Mesothelial cell of epicardium (in vitro differentiated cells): ENCODE measurements at places on chromosomes 1 and 21. TPM values are rescaled to one million over a fixed set of nuclear protein-coding genes. Genes with fewer than 3 reads are reported as not detected.

DNA sequence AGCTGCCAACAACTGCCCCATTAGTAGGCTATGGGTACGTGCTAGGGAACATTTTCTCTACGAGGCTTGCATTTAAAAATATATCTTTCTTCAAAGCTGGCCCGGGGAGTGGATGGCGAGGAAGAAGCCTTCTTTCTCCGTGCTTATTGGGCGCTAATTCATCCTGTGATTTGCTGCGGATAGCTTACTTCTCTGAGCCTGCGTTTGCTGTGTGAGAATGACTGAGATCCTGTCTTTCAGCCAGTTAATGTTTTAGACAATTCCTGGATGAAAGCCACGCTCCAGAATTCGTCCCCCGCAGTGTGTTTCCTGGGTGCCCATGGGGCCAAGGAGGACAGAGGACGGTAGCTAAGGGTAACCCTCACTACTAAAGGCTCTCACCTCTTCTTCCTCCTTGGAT lies 57.8 kb upstream of the TARBP1 start:
- no peaks in the 10 kb centered on the region for H3K36me3 ChIP-seq
- no peak for DNase-seq
- no peak overlapping the region for H3K4me3 ChIP-seq
- H3K27me3 ChIP-seq: no peaks in the 10 kb centered on the region
- H3K27ac ChIP-seq: peak overlapping the region; percentile 50

DNA sequence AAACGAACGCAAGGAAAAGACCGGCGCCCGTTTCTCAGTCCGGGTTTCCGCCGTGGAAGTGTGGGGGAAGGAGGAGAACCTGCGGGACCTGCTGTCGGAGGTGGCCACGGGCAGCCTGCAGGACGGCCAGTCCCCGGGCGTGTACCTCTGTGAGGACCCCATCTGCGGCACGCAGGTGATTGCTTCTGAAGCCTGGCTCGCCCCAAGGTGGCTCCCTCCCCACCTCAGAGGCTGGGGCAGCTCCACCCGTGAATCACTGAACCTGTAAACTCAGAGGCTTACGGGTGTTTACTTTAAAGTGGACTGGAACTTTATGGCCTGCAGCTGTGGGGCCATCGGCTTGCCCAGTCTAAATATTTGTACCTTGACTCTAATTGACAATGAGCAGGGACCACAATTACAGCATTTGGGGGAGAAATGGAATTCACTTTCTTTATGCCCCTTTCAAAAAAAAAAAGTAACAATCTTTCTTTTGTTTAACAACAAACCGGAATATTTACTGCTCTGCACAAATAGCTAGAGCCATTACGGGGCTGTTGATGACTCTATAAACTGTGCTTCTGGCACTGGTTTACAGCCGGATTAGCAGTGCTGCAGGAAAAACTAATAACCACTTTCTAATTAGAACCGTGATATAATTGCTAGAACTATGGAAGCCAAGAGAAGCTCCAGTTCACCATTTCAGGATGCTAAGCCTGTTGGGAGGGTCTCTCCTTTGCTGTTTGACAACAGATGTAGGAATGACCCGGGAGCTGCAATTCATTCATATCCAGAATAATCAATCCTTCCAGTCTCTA lies 454.8 kb downstream of the KIF26B start:
- peaks cover 22% of the 10 kb centered on the region for H3K4me1 ChIP-seq
- no peak overlapping the region for H3K27ac ChIP-seq
- H3K36me3 ChIP-seq: peaks cover 14% of the 10 kb centered on the region
- peaks cover 10% of the 10 kb centered on the region for H3K27me3 ChIP-seq
- H3K4me3 ChIP-seq: no peak overlapping the region
- no peak for DNase-seq

- H3K27ac ChIP-seq: no peak overlapping the region
- H3K4me3 ChIP-seq: no peak overlapping the region
- no peaks in the 10 kb centered on the region for H3K36me3 ChIP-seq
- peaks cover 2% of the 10 kb centered on the region for H3K4me1 ChIP-seq
Measured at GRCh38 chr1:51305371-51305823, 25.0 kb downstream of the TTC39A start.

GRCh38 chr1:11610629-11611180 lies 43.5 kb downstream of the FBXO2 start:
- H3K4me3 ChIP-seq: no peak overlapping the region
- H3K36me3 ChIP-seq: no peaks in the 10 kb centered on the region
- H3K27ac ChIP-seq: no peak overlapping the region
- no peaks in the 10 kb centered on the region for H3K4me1 ChIP-seq
- no peak for DNase-seq
- peaks cover 37% of the 10 kb centered on the region for H3K27me3 ChIP-seq

DNA sequence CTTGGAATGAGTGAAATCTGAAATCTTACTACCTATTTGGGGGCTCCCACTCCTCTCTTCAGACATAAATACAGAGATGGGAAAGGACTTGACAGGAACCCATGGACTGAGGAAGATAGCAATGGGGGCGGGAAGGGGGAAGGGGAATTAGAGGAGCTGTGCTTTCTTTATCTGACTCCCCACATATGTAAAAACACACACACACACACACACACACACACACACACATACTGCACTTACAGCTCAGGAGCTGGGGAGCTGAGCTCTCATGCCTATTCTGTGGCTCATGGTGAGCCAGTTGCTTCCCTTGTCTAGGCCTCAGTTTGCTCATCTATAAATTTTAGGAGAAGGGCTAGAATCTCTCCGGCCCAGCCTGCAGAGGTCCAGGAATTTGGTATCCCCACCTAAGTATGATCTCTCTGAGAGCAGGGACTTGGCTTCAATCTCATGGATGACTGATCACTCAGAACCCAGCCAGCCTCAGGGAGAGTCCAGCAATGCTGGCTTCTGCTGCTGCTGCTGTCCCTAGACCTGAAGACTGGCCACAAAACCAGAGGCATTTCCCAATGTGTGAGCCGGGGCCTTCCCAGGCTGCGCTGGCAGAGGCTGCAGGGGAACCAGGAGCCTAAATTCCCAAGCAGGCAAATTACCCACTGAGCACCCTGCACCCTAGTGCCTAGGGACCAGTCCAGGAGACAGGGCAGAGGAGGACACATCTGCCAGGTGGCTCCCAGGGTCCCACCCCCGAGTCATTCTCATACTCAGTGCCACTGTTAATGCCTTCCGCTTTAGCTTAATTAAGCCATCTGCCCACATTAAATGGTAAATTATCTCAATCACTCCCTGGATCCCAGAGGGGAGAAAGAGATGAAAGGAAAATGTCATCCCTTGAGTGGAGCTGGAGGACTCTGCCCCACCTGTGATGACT lies 57.5 kb upstream of the RBM15 start:
- no peaks in the 10 kb centered on the region for H3K36me3 ChIP-seq
- H3K4me3 ChIP-seq: no peak overlapping the region
- H3K27me3 ChIP-seq: peaks cover 21% of the 10 kb centered on the region
- no peaks in the 10 kb centered on the region for H3K4me1 ChIP-seq
- DNase-seq: no peak
- H3K27ac ChIP-seq: no peak overlapping the region

- H3K36me3 ChIP-seq: peaks cover 19% of the 10 kb centered on the region
- no peak overlapping the region for H3K27ac ChIP-seq
- H3K4me1 ChIP-seq: peaks cover 14% of the 10 kb centered on the region
Measured at GRCh38 chr21:31667639-31668038, 8.1 kb downstream of the SOD1 start.

GRCh38 chr1:205434738-205435137 lies 12.9 kb upstream of the LEMD1 start:
- DNase-seq: no peak
- no peak overlapping the region for H3K27ac ChIP-seq
- no peak overlapping the region for H3K4me3 ChIP-seq
- peaks cover 28% of the 10 kb centered on the region for H3K4me1 ChIP-seq

DNA sequence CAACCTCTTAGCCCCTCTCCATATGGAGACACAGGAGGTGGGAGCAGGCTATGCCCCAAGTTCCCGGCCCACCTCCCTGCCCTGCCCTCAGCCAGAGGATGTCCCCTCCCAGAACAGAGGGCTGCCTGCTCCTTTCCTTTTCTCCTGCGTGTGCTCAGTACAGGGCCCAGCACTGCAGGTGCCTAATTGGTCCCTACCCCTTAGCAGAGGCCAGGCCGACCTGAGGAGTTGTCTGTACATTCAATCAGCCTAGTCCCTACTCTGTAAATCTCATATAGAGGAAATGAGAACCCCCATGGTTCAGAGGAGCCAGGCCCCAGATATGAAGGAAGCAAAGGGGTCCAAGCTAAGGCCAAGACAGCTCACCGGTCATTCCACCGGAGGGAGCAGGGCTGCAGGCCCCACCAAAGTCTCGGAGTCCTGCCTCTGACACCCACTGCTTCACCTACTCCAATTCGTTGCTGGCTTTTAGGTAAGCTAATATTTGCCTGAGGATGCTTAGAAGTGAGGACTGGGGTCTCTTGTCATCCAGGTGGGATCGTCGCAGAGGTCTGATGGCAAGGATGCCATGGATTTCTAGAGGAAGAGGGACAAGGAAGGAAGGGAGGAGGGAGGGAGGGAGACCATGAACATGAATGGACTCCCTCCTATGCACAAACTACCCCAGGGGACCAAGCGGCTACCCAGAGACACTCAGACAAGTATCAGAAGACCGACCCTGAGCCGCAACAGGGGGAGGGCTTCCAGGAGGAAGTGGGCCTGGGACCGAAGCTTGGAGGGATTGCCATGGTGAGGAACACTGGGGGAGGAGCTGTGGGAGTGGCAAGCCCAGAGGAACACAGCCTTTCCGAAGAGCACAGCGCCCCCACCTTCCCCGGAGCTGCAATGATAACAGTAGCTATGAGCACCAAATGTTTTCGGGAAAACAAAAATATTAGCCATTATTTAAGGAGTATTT lies 30.4 kb upstream of the FOXO6 start:
- no peak for DNase-seq
- no peak overlapping the region for H3K4me3 ChIP-seq
- no peaks in the 10 kb centered on the region for H3K27me3 ChIP-seq
- H3K36me3 ChIP-seq: no peaks in the 10 kb centered on the region

DNA sequence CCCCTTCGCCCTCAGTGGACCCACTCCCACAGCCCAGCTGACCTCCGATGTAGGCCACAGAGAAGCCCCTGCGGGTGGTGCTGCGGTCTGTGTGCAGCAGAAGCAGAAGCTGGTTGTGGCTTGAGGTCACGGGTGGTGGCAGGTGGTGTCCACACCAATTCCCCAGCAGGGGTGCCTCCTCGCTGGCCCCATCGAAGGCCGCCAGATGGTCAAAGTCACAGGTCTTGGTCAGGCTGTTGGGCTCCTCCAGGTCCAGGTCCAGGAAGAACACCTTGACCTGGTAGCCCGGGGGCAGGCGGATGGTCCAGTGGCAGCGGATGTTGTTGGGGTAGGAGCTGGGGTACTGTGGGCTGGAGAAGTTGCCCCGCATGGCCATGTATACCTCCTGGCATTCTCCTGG lies 13.1 kb downstream of the CDCP2 start:
- H3K27me3 ChIP-seq: no peaks in the 10 kb centered on the region
- no peak overlapping the region for H3K4me3 ChIP-seq
- no peaks in the 10 kb centered on the region for H3K36me3 ChIP-seq
- peaks cover 36% of the 10 kb centered on the region for H3K4me1 ChIP-seq
- no peak overlapping the region for H3K27ac ChIP-seq

GRCh38 chr1:9128520-9129265 lies at the start of gene GPR157:
GPR157 (minus strand) TSS chr1:9129102; CDS start chr1:9129027, 75 bp downstream.
- H3K27me3 ChIP-seq: no peaks in the 10 kb centered on the region
- H3K4me1 ChIP-seq: peaks cover 19% of the 10 kb centered on the region
- peak; percentile 54 for DNase-seq
- peaks cover 4% of the 10 kb centered on the region for H3K36me3 ChIP-seq

DNA sequence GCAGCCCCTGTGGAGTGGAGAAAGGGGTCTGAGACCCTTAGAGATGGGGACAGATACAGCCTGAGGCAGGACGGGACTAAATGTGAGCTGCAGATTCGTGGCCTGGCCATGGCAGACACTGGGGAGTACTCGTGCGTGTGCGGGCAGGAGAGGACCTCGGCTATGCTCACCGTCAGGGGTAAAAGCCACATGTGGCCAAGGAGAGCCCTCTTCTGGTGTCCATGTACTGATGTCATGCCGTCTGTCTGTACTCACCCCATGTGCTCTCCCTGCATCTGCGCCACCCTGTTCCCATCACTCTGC lies 84.7 kb downstream of the OBSCN start:
- DNase-seq: no peak
- no peak overlapping the region for H3K4me3 ChIP-seq
- H3K27ac ChIP-seq: no peak overlapping the region
- H3K27me3 ChIP-seq: no peaks in the 10 kb centered on the region
- no peaks in the 10 kb centered on the region for H3K4me1 ChIP-seq
- peaks cover 43% of the 10 kb centered on the region for H3K36me3 ChIP-seq

DNA sequence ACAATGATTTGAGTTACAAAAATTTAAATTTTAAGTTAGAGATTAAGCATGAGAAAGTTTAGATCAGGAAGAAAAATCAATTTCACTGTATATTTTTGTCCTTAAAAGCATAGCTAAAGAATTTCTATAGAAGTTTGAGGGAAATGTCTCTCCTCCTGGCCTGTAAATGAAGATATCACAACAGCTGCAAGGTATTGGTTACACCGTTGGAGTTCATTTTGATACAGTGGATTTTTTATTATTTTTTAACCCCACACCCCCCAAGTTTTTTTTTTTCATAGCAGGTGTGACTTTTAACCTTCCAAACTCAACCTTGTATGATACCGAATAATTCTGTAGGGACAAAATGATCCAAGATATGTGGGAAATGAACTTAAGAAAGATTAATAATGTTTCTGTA lies 156.3 kb downstream of the DISP1 start:
- peaks cover 46% of the 10 kb centered on the region for H3K4me1 ChIP-seq
- no peaks in the 10 kb centered on the region for H3K27me3 ChIP-seq
- peaks cover 10% of the 10 kb centered on the region for H3K36me3 ChIP-seq
- DNase-seq: no peak

- H3K27me3 ChIP-seq: no peaks in the 10 kb centered on the region
- H3K36me3 ChIP-seq: no peaks in the 10 kb centered on the region
- H3K4me3 ChIP-seq: no peak overlapping the region
- no peak overlapping the region for H3K27ac ChIP-seq
- H3K4me1 ChIP-seq: peaks cover 2% of the 10 kb centered on the region
Measured at GRCh38 chr1:95731466-95731865, 497.5 kb downstream of the RWDD3 start.

DNA sequence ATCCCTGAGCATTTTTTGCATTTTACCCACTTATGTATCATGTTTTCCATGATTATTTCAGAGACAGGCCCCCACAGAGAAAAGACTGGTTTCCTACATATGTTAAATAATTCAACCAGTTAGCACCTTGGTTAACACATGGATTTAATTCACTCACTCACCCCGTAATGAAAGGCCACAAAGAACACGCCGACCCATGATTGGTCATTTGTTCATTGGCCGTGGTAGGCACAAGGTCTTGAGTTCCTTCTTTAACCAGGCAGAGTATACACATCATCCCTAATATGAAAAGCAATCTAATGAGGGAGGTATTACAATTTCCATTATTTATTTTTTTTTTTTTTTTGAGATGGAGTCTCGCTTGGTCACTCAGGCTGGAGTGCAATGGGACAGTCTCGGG lies 50.6 kb downstream of the RPS6KA1 start:
- H3K4me1 ChIP-seq: no peaks in the 10 kb centered on the region
- no peak for DNase-seq
- H3K4me3 ChIP-seq: no peak overlapping the region
- H3K36me3 ChIP-seq: no peaks in the 10 kb centered on the region

Gene ZSWIM5
- total RNA-seq: 2.0 to 2.5 TPM (median 2.4 TPM) in 3 replicates

Gene DNASE2B
- not detected in 3 replicates for total RNA-seq

Gene FOXJ3
- 79.7 to 82.2 TPM (median 81.6 TPM) in 3 replicates for total RNA-seq

Gene CNIH3
- 7.3 to 9.2 TPM (median 8.3 TPM) in 3 replicates for total RNA-seq

Gene LCE1A
- total RNA-seq: not detected in 3 replicates

Gene OTUD3
- total RNA-seq: 18.9 to 23.6 TPM (median 22.3 TPM) in 3 replicates
